ENCODE measurements at places on chromosomes 7 and 10.

DNA sequence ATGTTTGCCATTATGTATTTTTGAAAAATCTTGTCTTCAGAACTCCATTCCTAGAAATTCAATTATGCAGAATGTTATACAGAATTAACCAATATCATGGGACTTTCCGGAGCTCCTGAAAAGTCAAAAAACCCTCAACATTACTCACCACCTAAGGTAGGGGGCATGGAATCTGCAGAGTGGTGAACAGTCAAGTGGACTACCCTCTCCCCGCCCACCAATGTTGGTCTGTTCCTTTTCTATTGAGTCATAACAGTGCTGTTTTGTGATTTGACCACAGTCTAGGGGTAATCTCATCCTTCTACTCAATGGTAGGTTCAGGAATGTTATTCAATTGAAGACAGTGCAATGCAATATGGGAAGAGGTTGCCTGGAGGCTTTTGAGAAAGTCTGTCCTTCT is 130.5 kb upstream of the HABP2 start:
- DNase-seq: no peak

DNA sequence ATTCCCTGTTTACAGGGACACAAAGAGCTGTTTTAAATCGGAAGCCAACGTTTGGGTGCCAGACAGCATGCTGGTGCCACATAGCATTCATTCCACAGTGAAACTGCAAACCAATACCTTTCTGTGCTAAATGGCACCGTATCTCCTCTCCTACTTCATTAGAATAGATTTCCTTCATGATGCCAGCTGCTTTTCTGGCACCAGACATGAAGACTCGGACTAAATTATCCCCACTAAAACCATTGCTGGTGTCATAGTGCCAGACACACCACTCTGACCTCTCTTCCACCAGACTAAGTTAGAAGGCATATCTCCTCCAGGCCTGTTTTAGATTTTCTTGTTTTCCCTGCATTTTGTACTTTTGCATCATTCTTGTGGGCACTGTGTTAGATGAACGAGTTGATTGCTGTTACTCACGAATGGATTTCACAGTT is 155.1 kb downstream of the ETV1 start:
- no peak for DNase-seq

DNA sequence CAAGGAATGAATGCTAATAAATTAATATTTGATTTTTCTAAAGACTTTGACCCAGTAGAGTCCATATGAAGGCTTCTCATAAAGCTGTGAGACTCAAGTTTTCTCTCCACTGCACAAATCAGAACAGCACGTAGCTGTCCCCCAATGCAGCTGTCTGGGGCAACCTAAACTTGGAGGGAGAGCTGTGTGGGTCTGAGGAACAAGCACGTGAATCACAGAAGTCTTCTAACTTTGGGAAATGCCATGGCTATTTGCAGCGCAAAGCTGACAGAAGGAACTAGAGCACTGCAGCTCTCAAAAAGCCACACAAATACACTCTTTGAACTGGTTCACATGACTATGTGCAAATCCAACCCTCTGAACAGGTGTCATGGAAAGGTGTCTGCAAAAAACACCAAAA is 47.9 kb downstream of the COL1A2 start:
- no peak for DNase-seq

DNA sequence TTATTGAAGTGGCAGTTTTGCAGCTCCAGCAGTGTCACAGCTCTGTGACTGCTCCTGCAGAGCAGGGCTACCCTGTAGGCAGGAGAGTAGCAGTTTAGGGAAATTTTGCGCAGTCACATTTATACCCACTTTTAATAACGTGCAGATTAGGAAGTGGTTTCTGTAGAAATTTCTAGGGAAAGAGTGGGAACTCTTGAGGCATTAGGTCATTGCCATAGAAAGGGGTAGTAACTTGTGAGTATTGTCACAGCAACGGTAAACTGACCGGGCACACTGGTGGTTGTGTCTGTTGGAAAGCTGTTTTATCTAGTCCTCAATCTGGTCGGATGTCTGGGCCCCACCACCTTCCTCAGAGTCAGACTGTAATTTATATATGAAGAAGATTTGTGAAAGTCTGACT is 51.9 kb downstream of the CDC14C start:
- no peak for DNase-seq

GRCh38 chr7:17009007-17009719 is 127.4 kb upstream of the AGR3 start:
- DNase-seq: no peak

- no peak for DNase-seq
Observed at GRCh38 chr10:116269619-116270018, 3.4 kb downstream of the GFRA1 start.

- no peak for DNase-seq
Observed at GRCh38 chr10:69397972-69398371, 18.7 kb downstream of the TACR2 start.

- DNase-seq: no peak
Observed at GRCh38 chr10:84356928-84357327, 28.5 kb downstream of the CCSER2 start.

GRCh38 chr7:157938211-157938610 is 601.4 kb downstream of the DNAJB6 start:
- DNase-seq: no peak

DNA sequence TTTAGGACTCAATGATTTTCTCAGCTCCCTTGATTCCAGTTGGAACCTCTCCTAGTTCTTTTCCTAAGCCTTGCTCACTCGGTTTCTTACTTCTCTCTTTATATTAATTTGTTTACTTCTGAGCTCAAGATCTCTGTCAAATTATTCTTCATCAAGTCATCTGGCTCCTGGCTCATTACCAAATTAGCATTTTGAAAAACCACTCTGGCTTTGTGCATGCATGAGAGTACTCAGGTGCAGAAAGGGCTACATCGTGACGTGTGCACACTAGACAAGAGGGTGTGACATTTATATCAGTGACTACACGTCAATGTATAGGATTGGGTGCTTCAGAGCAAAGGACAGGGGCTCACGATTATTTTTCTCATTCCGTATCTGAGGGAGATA is 645.7 kb upstream of the DPP6 start:
- DNase-seq: no peak

DNA sequence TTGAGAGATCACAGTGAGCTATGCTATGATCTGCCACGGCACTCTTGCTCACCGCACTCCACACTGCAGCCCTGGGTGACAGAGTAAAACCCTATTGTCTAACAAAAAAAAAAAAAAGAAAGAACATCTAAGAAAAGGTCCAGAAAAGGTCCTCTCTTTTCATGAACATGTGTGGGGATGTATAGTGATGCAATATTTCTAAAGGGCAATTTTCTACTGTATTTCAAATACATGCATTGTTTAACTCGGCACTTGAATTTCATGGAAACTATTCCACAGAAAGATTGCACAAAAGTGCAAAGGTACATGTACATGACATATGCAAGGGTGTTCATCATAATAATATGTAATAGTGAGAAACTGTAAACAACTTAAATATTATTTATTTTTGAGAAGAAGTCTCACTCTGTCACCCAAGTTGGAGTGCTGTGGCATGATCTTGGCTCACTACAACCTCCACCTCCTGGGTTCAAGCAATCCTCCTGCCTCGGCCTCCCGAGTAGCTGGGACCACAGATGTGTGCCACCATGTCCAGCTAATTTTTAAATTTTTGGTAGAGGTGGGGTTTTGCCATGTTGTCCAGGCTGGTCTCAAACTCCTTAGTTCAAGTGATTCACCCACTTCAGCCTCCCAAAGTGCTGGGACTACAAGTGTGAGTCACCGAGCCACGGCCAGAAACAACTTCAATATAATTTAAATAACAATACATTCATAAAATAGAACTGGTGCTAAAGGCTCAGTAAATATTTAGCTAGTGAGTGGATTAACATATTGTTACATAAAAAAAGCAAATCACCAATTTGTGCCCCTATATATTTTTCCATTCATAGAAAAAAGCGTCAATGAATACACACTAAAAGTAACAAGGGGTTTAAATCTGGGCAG is 1.3 kb upstream of the PPRC1 start:
- DNase-seq: no peak
